ENCODE measurements at places on chromosomes 2 and 18. TPM values are rescaled to one million over a fixed set of nuclear protein-coding genes. Genes with fewer than 3 reads are reported as not detected.

Gene MAIP1
- 18.0 TPM for polyA plus RNA-seq

Gene REEP1
- not detected for polyA plus RNA-seq

Gene FBXO15
- polyA plus RNA-seq: 0.90 TPM

Gene ICOS
- 0.29 TPM for polyA plus RNA-seq

Gene NR4A2
- 22.7 TPM for polyA plus RNA-seq

Gene MCM6
- 8.2 TPM for polyA plus RNA-seq

Gene CYRIA
- 31.0 TPM for polyA plus RNA-seq

Gene SDC1
- 1.3 TPM for polyA plus RNA-seq

Gene SP5
- polyA plus RNA-seq: not detected

Gene CCDC138
- polyA plus RNA-seq: 8.6 TPM

Gene IL36G
- polyA plus RNA-seq: not detected

Gene MBP
- polyA plus RNA-seq: 89.4 TPM

Gene CCDC142
- polyA plus RNA-seq: 9.2 TPM

Gene PIEZO2
- not detected for polyA plus RNA-seq

Gene UGT1A8
- not detected for polyA plus RNA-seq

Gene CDKL4
- not detected for polyA plus RNA-seq

Gene RUFY4
- 0.25 TPM for polyA plus RNA-seq

Gene VIT
- polyA plus RNA-seq: 0.09 TPM

Gene SLC40A1
- 2.3 TPM for polyA plus RNA-seq

Gene PRADC1
- 12.4 TPM for polyA plus RNA-seq

Gene MYO1B
- 2.0 TPM for polyA plus RNA-seq

Gene CMPK2
- polyA plus RNA-seq: 4.6 TPM

Gene NEU4
- not detected for polyA plus RNA-seq

Gene TMEFF2
- polyA plus RNA-seq: not detected

Gene UGT1A5
- not detected for polyA plus RNA-seq

Gene FAM237A
- polyA plus RNA-seq: not detected

Gene GALNT5
- polyA plus RNA-seq: not detected

Gene RAX
- not detected for polyA plus RNA-seq

Gene MFSD2B
- not detected for polyA plus RNA-seq

Gene ZSWIM2
- polyA plus RNA-seq: not detected

Gene COA5
- 34.0 TPM for polyA plus RNA-seq

Gene CYP1B1
- 0.20 TPM for polyA plus RNA-seq

Gene HOXD9
- polyA plus RNA-seq: not detected

Gene MTHFD2
- 6.0 TPM for polyA plus RNA-seq

Gene POMC
- 10.1 TPM for polyA plus RNA-seq

Gene OBSL1
- polyA plus RNA-seq: not detected

Gene LRATD1
- not detected for polyA plus RNA-seq

All from IgD-negative memory B cell (primary cell).